ENCODE measurements at places on chromosomes 1 and 21. TPM values are rescaled to one million over a fixed set of nuclear protein-coding genes. Genes with fewer than 3 reads are reported as not detected.

GRCh38 chr1:31241321-31241720 is 1.6 kb upstream of the NKAIN1 start:
- no peak for DNase-seq

DNA sequence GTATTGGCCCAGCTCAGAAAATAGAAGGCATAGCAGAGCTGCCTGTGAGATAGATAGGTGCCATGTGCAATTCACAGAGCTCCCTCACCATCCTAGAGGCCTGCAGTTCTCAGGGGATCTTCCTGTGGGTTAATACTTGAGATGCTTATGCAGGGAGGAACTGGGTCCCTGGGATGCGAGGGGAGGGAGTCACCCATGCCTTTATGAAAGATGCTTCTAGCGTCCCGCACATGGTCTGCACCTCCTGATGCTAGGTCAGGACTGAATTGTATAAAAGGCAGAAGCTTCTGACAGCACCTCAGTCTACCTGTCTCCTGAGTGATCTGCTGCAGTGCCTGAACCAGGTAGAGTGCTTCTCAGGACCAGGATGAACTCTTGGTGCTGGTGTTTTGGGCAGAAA is at the start of gene LCE5A:
TSS of gene LCE5A (plus strand) at position 301 of the 400 bp plus-strand sequence. CDS start 732 bp downstream, outside the sequence.
- no peak for DNase-seq

- DNase-seq = no peak
Measured at GRCh38 chr1:239792157-239792556, 299.5 kb upstream of the FMN2 start.

- DNase-seq = peak; percentile 8
Measured at GRCh38 chr1:231165371-231165770, 3.5 kb downstream of the TRIM67 start.

- peak; percentile 4 for DNase-seq
Measured at GRCh38 chr1:234125283-234125682, 220.8 kb downstream of the SLC35F3 start.

DNA sequence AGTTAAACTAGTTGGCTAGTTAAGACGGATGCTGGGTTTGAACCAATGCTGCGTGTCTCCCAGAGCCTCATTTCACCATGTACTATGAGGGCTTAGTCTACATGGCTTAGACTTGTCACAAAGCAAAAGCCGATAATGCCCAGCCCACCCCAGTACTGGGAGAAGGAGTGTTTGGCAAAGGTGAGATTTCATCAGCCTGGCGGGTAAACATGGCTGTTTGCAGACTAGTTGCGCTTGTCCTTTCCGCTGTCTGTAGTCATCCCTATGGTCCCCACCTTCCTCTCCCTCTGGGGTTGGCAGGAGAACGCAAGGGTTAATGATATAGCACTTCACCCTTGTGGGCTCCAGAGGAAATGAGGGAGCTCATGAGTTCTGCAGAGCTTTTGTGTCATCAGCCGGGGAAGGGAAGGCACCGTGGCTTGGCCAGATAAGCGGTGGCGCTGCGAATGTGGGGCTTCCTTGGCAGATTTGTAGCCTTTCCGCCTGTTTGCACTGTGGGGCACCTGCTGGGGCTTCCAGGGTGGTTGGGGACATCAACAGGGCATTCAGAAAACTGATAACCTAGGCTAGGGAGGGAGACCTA is 29.2 kb downstream of the SOX13 start:
- DNase-seq = no peak

- DNase-seq = peak; percentile 47
Measured at GRCh38 chr1:116674751-116675150, 7.2 kb upstream of the IGSF3 start.

DNA sequence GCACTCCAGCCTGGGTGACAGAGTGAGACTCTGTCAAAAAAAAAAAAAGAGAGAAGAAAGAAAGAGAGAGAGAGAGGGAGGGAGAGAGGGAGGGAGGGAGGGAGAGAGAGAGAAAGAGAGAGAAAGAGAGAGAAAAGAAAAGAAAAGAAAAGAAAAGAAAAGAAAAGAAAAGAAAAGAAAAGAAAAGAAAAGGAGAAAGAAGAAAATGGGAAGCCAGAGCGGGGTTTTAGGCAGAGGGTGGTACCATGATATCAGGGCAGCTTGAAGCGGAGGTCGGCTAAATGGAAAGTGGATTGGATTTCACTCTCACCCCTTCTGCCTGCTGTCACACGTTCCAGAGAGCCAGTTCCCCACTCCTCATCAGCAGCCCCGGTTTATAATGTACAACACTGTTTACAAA is 1.9 kb downstream of the TMCO4 start:
- DNase-seq = no peak

DNA sequence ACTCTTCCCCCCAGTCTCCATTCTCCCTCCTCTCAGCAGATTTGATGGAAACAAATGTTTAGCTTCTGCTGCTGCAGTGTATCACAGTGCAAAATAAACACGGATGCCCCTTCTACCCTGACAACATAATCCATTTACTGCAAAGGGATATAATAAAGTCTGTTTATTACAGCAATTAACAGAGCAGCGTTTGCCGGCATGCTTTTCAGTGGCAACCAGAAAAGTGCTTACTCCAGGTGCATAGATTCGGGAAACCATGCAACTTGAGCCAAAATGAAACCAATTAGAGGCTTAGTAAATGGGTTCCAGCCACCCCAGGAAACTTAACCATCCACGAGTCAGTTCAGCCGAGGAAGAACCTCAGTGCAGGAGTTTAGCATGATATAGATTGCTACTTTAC is 12.9 kb upstream of the LEMD1 start:
- no peak for DNase-seq

DNA sequence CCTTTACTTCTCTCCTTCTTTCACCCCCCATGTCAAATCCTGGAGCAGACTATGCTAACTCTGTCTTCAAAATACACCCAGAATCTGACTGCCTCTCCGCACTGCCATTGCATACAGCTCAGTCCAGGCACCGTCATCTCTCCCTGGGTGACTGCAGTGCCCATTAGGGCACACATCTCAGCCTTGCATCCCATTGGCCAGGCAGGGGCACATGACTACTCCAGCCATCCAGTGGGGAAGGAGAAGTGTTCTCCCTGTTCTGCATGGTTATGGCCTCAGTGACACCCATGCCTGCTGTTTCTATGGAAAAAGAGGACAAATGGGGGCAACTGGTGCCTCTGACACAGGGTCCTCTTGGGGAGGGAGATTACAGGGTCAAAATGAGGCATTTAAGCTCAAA is 270.5 kb downstream of the MATN1 start:
- no peak for DNase-seq

DNA sequence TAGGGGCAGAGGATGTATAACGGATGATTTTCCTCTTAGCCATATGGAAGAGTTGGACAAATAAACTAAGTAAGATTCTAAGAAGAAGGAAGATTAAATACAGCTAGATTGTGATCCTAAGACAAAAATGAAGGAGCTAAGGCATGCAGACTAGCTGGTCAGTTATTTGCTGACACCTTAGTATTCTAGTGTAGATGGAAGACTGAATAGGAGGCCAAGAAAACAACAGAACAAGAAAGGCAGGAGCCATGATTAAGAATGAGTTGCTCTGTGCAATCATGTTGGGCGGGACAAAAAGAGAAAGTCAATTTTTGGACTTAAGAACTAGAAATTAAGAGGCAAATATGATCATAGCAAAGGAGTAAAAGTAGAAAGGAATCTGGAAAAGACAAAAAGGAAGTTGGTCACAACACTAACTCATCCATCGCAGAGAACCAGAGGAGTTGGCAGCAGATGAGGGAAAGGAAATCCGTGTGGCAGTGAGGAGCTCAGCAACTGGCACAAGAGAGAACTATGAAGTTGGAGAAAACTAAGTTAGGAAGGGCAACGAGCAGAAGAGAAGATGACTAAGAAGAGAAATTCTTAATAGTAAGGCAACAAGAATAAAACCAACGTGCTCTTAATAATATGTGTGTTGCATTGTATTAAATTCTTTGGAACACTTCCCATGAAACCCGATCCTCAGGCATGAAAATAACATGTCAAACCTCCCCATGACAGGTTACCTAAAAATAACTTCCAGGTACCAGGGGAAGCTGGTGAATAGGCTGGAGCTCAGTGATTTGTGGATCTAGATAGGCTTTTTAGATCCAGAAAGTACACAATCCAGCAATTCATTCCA is 234.4 kb downstream of the LTN1 start:
- DNase-seq = no peak

DNA sequence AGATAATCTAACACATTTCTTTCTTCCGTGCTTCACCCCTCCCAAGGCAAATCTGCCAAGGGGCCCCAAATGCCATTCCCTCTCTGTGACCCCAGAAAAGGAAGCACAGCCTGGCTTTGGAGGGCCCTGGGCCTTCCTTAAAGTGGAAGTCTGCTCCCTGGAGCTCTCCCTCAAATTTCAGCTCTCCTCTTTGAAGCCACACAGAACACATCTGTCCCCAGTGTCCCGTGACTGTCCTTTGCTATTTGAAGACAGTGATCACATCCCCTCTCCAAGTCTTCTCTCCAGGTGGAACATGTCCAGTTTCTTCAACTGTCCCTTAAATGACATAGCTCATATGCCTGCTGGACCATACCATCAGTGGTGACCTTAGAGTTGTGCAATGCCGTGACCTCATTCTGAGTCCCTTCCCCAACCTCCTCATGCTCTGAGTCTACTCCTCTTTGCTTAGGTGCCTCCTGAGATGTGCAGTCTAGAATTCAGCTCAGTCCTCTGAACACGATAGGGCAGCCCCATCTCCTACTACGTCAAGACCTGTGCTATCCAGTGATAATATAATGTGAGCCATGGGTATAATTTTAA is 18.4 kb upstream of the FOXO6 start:
- no peak for DNase-seq

DNA sequence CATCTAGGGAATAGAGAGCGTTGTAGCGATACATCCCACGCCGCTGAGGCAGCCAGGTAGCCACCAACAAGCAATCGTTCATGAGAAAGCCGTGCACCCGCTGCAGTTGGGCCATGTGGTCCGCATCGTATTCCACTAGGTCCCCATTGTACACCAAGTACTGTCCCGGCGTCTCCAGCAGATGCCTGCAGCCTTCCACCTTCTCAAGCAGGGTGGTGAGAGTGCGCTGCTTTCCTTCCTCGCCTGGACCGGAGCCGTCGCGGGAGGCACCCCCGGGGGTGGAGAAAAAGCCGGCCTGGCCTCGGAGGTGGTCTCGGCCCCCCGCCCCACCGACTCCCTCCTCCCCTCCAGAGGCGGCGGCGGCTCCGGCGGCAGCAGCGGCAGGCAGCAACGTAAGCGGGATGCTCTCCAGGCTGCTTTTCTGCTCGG is 595 bp downstream of the EXOC8 start:
- no peak for DNase-seq

DNA sequence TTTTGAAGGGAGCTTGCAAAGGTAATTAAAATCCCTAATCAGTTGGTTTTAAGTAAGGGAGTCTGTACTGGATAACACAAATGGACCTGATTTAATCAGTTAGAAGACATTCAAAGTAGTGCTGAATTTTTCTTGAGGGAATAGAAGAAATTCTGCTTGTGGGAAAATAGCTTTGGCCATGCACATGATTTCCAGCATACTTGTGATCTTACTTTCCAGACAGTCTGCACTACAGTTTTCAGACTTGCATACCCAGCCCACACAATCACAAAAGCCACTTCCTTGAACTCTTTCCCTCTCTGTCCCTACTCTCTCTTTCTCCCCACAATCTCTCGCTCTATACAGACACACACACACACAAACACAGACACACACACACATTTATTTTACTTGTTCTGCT is 852.1 kb downstream of the PLA2G4A start:
- peak; percentile 38 for DNase-seq

- no peak for DNase-seq
Measured at GRCh38 chr1:210944252-210944651, 189.7 kb downstream of the KCNH1 start.

GRCh38 chr1:245008761-245009160 is 144.4 kb upstream of the HNRNPU start:
- peak; percentile 42 for DNase-seq

DNA sequence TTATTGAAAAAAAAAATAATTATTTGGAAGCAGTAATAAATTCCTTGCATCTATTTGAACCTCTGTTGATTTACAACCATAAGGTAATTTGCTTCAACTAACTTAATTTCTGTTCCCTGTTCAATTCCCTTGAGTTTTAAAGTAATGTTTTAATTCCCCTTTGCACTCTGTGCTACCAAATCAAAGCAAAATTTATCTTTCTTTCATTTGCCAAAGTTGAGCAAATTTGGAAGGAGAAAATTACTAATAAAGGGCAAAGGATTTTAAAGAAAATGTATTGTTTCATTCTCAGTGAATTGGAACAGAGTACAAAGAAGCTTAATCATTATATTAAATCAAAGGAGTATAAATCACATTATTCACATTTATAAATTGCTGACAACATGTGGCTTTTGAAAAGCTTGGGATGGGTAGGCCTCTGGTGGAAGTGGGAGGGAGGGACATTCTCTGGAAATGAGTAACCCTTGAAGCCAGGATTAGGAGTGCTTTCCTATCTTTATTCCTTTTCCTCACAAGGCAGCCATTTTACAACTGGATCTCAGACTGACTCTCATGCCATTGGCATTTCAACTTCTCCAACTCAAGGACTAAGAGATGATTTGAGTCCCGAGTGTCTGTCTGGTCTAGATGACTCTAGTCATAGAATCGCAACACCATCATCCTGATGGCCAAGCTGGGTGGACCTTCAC is 331.6 kb upstream of the DUSP10 start:
- peak; percentile 80 for DNase-seq

DNA sequence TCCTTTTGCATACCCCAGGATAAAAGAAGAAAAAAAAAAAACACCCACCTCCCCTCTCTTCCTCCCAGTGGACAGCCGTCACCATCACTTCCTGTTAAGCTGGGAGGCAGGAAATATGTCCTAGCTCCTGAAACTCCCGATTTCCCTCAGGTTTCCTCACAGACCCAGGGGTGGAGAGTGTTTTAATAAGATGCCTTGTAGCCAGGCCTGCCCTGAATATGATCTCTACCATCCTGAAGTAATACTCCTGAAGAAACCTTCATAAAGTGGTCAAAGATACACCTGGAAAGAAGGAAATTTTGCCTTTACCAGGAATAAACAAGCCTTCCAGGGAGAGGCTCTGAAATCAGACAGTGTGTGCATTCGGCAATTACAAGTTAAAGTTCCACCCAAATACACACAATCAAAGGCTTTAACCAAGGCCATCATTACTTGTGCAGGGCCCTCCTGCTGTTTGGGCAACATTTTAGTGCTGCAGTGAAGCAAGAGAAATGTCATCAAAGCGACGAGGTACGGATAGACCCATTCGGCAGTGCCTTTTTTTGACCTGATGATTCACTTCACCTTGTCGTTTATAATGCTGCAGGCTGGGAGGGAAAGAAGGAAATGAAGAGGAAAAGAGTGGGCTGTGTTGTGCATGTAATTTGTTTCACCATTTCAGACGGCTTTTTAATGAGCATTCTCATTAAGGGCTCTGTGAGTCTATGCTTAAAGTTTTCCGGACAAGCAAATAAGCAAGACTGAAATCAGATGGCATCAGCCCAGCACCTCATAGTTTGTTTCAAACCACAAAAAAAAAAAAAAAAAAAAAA is 41.0 kb upstream of the RASAL2 start:
- no peak for DNase-seq

- DNase-seq = no peak
Measured at GRCh38 chr1:167829868-167830267, 84.1 kb downstream of the ADCY10 start.

GRCh38 chr1:111412839-111413238 is 14.7 kb downstream of the OVGP1 start:
- DNase-seq = peak; percentile 54

The HSF2BP gene
- 2.6 TPM for total RNA-seq

The ELAPOR1 gene
- total RNA-seq = 0.64 TPM

The THEM5 gene
- not detected for total RNA-seq

The AP4B1 gene
- total RNA-seq = 19.4 TPM

The SLC1A7 gene
- under 0.01 TPM for total RNA-seq

The KRTAP12-1 gene
- total RNA-seq = not detected

The SLC35F3 gene
- total RNA-seq = 1.7 TPM

The ZRANB2 gene
- total RNA-seq = 23.8 TPM

The FMN2 gene
- 35.0 TPM for total RNA-seq

Data from fibroblast of villous mesenchyme (primary cell).